HFFc6 (cell line): ENCODE measurements at places on chromosomes 6 and 20.
A peak's percentile ranks its signal among the peaks of the same experiment; 100 is the strongest.

DNA sequence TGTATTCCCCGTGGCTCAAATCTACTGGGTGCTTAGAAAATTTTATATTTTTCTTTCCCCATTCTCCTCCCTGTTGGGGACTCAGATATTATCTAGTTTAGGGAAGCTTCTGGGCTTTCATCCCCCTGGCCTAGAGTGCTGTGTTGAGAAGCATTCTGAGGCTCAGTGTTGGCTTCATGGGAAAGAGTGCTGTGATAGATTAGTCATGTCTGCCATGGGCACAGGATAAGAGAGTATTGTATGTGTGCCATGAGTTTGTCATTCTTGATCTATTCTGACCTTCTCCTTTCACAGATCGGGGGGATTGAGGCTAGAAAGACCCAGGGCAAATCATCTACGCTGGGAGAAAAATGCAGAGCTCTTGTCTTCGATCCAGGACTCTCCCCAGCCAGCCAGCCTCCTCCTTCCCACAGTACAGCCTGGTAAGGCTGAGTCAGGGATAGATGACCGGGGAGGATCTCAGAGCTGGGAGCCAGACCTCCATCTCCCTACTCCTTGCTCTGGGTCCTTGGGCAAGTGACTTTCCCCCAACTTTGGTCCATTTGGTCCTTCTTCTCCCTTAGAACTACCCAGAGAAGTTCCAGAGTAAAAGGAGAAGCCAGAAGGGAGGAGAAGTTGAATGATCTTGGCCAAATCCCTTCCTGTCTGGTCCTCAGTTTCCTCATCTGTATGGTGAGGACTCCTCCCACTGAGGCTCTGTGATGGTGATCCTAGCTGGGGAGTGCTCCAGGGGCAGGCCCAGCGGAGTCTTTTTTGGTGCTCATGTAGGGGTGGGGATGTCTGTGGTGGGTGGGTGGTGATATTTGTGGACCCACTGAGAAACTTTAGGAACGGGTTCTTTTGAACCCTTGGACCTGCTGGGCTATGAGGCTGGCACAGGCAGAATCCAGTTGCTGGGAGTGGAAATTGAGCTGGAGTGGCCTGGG, 5.0 kb downstream of the SRC start:
- no peaks in the 10 kb centered on the region for H3K27me3 ChIP-seq
- no peak overlapping the region for H3K27ac ChIP-seq
- peaks cover 45% of the 10 kb centered on the region for H3K4me1 ChIP-seq

GRCh38 chr6:108293527-108294296, 1.1 kb upstream of the AFG1L start:
- H3K4me1 ChIP-seq, result peaks cover 13% of the 10 kb centered on the region
- H3K27ac ChIP-seq, result no peak overlapping the region
- peak overlapping the region; percentile 98 for H3K4me3 ChIP-seq
- H3K36me3 ChIP-seq, result no peaks in the 10 kb centered on the region; the same call in 1 of the 2 replicates
- H3K27me3 ChIP-seq, result no peaks in the 10 kb centered on the region; the same call in 1 of the 2 replicates

GRCh38 chr20:22414305-22414742, 170.0 kb downstream of the FOXA2 start:
- DNase-seq, result no peak
- no peaks in the 10 kb centered on the region for H3K4me1 ChIP-seq
- no peak overlapping the region for H3K27ac ChIP-seq

DNA sequence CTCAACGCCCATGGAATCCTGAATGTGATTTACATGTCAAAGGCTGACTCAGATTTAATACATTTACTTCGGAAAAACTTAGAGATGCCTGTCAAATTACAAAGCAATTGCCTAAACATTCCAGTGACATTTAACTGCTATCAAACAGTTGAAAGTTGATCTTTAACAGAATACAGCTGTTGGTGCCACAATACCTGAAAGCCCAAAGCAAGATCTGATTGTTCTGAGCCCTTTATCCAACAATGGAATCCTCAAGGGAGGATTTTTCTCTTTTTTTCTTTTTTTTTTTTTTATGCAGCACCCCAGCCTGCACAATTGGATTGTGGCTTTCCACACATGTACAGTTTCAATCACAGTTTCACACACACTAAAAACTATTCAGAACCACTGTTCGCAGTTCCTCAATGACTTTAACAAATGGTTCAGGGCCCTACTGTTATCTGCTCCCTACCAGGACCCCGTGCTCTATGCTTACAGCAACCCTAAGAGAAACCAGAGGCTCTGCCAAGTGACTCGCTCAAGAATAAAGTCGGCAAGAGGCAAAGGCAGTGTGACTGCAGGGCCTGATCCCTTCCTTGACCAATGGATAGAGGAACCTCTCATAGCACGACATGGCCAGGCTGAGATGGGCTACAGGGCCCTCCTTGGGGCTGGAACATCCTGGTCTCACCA, 33.3 kb downstream of the EPB41L2 start:
- peak overlapping the region; percentile 52; the same call in 1 of the 2 replicates for H3K4me3 ChIP-seq
- DNase-seq, result peak; percentile 25
- no peaks in the 10 kb centered on the region for H3K27me3 ChIP-seq
- H3K36me3 ChIP-seq, result no peaks in the 10 kb centered on the region

DNA sequence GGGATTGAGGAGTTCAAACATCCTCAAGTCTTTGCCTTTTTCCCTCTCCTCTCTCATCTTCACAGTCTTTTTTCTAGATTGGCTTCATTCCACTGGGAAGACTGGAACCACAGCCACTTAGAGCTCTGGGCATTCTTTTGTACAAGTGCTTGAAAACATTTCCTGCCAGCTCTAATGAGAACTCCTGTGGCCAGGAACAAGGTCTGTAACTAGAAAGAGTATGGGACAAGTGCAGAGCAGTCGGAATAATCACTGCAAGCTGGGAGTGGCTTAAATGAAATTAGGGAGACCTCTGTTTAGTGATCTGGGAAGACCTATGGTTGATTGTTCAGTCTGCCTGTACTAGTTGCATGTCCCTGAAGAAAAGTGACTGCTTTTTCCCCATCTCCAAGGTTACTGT, 41.0 kb upstream of the SMIM8 start:
- H3K27me3 ChIP-seq, result peaks cover 16% of the 10 kb centered on the region
- H3K27ac ChIP-seq, result no peak overlapping the region
- DNase-seq, result no peak
- no peak overlapping the region for H3K4me3 ChIP-seq

DNA sequence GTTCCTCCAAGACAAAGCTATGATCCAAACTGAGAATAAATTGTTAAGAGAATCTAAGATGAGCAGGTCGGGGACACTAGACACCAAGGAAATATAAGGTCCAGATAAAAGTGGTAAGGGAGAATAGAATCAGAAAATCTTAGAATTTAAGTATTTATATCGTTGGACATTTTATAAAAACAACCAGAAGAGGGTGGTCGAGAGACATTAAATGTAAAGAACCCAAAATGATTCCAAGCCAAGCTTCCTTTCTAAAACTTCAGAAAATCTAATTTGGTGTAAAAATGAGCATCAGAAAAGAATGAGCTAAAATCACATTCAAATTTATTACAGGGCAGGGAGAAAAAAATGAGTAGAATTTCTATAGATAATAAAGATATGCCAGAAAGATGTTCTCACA, 97.8 kb upstream of the OGFRL1 start:
- no peaks in the 10 kb centered on the region for H3K36me3 ChIP-seq
- no peak overlapping the region for H3K4me3 ChIP-seq
- peak; percentile 34 for DNase-seq
- no peak overlapping the region for H3K27ac ChIP-seq
- H3K27me3 ChIP-seq, result peaks cover 3% of the 10 kb centered on the region; the same call in 1 of the 2 replicates

DNA sequence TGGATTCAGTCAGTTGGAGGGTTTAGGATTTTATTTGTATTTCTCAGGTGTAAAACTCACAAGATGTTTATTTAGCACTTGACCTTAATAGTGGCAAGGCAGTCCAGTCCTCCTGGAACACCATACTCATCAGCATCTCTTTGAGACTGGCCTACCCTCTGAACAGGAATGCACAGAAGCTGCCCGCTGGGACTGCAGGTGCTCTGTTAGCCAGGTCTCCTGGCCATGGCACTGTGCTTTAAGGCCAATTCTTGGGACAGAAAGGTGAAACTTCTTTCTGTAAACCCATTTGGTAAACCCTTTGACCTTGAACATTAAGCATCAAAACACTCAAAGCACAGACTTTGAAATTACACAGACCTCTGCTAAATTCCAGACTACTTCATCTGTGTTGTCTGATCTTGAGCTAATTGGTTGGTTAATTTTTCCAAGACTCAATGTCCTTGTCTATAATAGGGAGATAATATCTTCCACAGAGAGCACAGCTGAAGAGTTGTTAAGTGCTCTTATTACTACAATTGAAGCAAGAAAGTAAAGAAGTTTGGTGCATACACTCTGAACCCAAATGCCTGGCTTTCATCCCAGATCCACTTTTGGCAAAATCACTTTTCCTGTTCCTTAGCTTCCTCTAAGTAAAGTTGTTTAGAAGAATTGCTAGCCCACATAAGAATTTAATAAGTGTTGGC, 54.9 kb upstream of the NT5E start:
- H3K27me3 ChIP-seq, result no peaks in the 10 kb centered on the region; the same call in none of the 2 replicates
- H3K27ac ChIP-seq, result no peak overlapping the region
- no peak overlapping the region for H3K4me3 ChIP-seq

DNA sequence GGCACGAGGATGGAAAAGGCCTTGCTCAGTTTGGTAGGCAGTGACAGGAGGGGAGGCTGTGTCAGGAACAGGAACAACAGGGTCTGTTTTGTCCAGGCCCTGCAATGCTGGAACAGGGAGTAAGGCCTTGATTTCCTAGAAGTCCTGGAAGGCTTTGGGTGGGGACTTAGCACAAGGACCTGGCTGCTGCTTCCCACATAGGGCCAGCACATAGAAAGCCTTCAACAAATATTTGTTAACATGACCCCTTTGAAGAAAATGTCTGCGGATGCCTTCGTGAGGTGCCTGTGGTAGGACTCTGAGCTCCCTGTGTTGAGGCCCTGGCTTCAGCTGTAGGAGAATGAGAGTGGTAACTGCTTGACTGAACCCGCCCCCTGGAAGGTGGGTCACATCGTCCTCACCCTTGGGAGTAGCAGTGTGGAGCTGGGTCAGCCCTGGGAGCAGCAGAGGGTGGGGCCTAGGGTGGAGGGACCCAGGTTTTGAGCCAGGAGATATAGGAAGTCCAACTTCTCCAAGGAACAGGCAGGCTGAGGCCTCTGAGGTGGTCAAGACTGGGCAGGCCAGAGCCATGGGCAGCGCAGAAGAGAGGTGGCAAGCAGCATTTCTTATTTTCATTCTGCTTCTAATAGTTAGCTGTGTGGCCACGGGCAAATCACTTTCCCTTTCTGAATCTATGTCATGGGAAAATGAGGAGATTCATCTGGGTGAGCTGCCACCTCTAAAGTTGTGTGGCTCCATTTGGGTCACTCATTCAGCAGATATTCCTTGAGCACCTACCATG, 50.0 kb downstream of the CNBD2 start:
- no peak overlapping the region for H3K4me3 ChIP-seq
- H3K27me3 ChIP-seq, result peaks cover 4% of the 10 kb centered on the region
- H3K27ac ChIP-seq, result peak overlapping the region; percentile 63
- DNase-seq, result no peak

- H3K4me1 ChIP-seq, result no peaks in the 10 kb centered on the region
- no peak overlapping the region for H3K4me3 ChIP-seq
- DNase-seq, result no peak
- no peaks in the 10 kb centered on the region for H3K36me3 ChIP-seq
These were observed 21.8 kb upstream of the UFL1 start for GRCh38 chr6:96499781-96500180.

DNA sequence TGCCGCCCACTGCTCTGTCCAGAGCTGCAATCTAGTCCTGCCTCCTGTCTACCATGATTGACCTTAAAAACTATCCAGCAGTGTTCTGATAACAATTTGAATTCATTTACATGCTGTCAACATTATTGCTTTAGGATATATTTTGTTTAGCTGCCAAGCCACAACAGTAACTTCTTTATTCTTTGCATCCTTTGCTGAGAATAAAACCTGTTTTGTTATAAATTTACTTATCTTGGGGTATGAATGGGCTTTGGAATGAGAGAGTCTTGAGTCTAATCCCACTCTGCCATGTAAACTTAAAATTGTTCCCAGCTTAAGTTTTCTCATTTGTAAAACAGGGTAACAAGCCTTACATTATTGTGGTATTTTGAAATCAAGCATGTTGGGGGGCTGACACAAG, 116.4 kb downstream of the FLRT3 start:
- no peaks in the 10 kb centered on the region for H3K4me1 ChIP-seq
- no peaks in the 10 kb centered on the region; the same call in 1 of the 2 replicates for H3K36me3 ChIP-seq
- H3K27ac ChIP-seq, result no peak overlapping the region
- no peak for DNase-seq
- 0 out of 2 replicates have a peak, but pooled peaks cover 2% of the 10 kb centered on the region for H3K27me3 ChIP-seq
- no peak overlapping the region for H3K4me3 ChIP-seq

- no peaks in the 10 kb centered on the region for H3K36me3 ChIP-seq
- peaks cover 42% of the 10 kb centered on the region for H3K27me3 ChIP-seq
- peak overlapping the region; percentile 71 for H3K4me3 ChIP-seq
- peaks cover 5% of the 10 kb centered on the region for H3K4me1 ChIP-seq
These were observed 28.2 kb upstream of the KCNB1 start for GRCh38 chr20:49510562-49511122.

GRCh38 chr6:52995913-52996645, 995 bp upstream of the GSTA4 start:
- peaks cover 8% of the 10 kb centered on the region for H3K36me3 ChIP-seq
- peak overlapping the region; percentile 98 for H3K27ac ChIP-seq
- peaks cover 10% of the 10 kb centered on the region for H3K27me3 ChIP-seq
- H3K4me1 ChIP-seq, result peaks cover 44% of the 10 kb centered on the region
- peak overlapping the region; percentile 99 for H3K4me3 ChIP-seq
- peak; percentile 10 for DNase-seq

GRCh38 chr6:137269347-137269746, 50.2 kb upstream of the IFNGR1 start:
- H3K27ac ChIP-seq, result no peak overlapping the region
- H3K27me3 ChIP-seq, result peaks cover 12% of the 10 kb centered on the region
- H3K4me1 ChIP-seq, result 0 out of 2 replicates have a peak, but pooled peaks cover 5% of the 10 kb centered on the region

DNA sequence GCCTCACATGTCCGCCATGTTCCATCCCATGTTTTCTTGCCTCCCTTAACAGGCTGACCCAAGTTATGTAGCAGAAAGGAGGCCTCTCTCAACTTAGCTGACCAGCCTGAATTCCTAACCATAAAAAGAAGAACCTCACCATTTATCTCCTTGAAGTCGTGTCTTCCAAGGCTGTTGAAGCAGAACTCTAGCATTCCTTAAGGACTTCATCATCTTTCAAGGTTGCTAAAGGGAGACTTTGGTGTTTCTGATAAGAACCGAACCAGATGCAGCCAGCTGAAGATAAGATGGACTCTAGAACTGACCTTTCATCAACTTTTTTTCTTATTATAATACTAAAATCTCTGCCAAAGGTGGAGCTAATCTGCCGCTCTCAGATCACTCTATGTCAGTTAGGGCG, 571.7 kb upstream of the SLC35B3 start:
- H3K4me3 ChIP-seq, result no peak overlapping the region
- no peak for DNase-seq
- no peak overlapping the region for H3K27ac ChIP-seq
- no peaks in the 10 kb centered on the region; the same call in 1 of the 2 replicates for H3K27me3 ChIP-seq
- no peaks in the 10 kb centered on the region for H3K36me3 ChIP-seq
- H3K4me1 ChIP-seq, result no peaks in the 10 kb centered on the region

GRCh38 chr20:34861386-34862084, 11.1 kb downstream of the GGT7 start:
- peaks cover 3% of the 10 kb centered on the region for H3K27me3 ChIP-seq
- DNase-seq, result no peak
- H3K36me3 ChIP-seq, result peaks cover 9% of the 10 kb centered on the region
- no peak overlapping the region for H3K27ac ChIP-seq
- no peaks in the 10 kb centered on the region for H3K4me1 ChIP-seq
